ENCODE measurements at places on chromosomes 7 and 10.

DNA sequence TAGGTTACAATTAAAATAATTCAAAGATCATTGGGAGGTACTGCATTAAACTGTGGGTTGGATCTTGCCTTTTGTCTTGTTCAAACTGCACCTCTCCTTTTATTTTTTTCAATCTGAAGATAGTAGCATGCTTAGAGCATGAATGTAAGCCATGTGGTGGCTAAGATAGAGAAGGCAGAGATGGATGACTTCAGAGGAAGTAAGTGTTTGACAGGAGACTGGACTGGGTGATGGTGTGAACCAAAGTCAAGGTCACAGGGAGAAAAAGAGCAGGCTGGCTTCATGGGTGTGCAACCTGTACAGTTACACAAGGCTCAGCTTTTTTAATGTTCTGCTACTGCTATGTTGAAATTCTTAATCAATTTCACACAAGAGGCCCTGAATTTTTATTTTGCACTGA, 85.6 kb downstream of the ZEB1 start:
- DNase-seq: no peak

DNA sequence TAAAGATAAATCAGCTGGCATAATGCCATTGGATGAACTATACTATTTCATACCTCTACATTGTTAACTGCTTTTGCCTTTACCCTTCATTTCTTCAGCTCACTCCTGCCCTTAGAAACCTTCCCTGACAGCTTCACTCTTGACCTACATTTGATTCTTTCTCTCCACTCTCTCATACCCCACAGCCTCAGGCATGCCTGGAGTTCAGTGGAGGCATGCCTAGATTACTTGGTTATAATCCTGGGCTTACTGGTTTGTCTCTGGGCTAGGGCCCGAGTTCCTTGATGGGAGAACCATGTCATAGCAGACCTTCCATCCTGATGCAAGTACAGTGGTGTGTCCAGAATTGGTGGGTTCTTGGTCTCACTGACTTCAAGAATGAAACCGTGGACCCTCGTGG, 8.4 kb upstream of the CDHR3 start:
- no peak for DNase-seq

DNA sequence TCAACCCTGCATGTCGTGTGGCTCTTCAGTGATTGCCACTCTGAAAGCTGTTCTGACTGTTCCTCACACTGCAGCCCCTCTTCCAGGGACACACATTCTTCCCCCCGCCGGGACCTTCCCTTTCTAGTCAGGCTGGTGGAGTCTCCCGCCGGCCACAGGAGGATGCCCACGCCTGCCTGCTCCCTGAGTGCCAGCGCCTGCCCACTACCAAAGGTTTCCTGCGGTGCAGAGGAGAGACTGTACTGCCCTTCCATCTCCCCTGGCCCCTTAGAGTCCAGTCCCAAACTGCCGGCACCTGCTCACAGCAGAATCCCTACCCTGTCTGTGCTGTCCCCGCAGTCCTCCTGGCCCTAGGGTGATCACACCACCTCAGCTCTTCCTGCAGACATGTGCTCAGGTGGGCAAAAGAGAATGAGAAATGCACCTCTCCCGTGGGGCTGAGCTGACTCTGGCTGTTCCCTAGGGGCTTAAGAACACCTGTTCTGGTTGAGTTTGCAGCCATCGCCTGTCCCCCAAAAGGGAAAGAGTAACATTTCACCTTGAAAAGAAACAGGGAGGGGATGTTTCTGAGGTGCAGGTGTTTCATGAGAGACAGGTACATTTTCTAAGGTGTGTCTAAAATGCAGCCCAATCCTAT, 1.4 kb downstream of the PODXL start:
- DNase-seq: no peak

DNA sequence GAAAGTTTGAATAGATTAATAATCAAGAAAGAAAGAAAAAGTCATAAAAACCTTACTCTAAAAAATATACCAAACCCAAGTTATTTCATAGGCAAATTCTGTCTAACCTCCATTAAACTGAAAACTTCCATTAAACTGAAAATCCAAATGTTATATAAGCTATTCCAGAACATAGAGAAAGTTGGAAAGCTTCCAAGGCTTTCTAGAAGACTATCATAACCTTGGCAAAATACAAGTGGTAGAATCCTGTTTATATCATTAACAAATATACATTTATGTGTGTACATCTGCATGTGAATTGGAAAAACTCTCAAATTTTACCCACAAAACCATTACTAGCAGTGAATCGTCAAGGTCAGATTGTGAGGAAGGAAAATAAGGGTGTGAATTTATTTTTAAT, 23.9 kb downstream of the TEX36 start:
- DNase-seq: no peak

GRCh38 chr10:63115732-63116383, 17.3 kb upstream of the NRBF2 start:
- DNase-seq: no peak

DNA sequence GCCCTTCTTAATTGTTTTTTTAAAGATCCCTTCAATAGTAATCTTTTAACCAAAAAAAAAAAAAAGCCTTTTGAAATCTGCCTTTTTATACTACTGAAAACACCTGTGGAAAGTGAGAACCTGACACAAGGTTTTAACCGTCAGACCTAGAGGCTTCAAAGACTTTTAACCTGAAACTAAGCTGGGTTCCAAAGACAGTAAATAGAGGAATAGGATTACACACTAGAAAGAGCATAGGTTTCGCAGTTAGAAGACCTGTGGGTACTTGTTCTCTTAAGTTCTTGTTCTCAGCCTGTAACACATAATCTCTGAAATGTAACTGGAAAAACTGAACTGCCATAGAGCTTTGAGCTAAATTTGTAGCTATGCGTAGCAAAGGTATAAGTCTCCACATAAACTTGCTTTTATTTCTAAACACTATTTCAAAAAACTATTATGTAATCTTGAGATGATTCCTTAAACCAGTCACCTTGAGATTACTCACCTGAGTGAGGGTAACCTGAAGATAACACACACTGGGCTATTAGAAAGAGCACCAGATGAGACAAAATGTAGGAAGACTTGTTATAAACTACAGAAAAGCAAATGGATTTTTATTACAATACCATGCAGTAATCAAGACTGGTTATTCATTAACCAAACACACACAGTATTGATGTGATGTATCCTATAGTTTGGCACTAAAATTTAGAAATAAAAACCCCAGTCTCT, 196.6 kb upstream of the FRMD4A start:
- DNase-seq: no peak

DNA sequence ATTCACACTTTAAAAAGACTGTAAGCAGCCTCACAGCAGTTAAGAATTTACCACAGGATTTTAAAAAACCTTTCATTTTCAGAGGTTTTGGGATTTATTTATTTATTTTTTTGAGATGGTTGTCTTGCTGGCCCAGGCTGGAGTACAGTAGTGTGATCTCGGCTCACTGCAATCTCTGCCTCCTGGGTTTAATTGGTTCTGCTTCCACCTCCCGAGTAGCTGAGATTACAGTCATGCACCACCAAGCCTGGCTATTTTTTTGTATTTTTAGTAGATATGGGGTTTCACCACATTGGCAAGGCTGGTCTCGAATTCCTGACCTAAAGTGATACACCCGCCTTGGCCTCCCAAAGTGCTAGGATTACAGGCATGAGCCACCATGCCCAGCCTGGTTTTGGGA, 19.1 kb downstream of the MINDY4 start:
- DNase-seq: no peak

DNA sequence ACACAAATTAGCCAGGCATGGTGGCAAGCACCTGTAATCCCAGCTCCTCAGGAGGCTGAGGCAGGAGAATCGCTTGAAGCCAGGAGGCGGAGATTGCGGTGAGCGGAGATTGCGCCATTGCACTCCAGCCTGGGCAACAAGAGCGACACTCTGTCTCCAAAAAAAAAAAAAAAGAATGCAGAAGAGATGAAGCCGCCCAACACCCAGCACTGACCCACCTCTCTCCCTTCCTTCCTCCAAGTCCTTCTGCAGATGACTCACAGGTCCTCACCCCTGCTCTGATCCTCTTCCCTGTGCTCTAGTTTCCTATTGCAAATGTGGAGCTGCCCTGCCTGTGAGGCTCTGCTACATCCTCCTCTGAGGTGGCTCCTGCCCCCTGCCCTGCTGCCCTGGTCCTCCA, 22.0 kb upstream of the OPALIN start:
- no peak for DNase-seq

GRCh38 chr7:8065356-8065813, 96.8 kb downstream of the GLCCI1 start:
- no peak for DNase-seq

- no peak for DNase-seq
Measured at GRCh38 chr7:33965183-33965744, 59.9 kb downstream of the BMPER start.

GRCh38 chr7:25249772-25250171, 21.5 kb upstream of the NPVF start:
- DNase-seq: no peak

GRCh38 chr7:159108491-159108890, 36.2 kb downstream of the VIPR2 start:
- no peak for DNase-seq

- no peak for DNase-seq
Measured at GRCh38 chr7:79806161-79806734, 328.4 kb upstream of the GNAI1 start.

- DNase-seq: no peak
Measured at GRCh38 chr10:124921261-124921660, 20.7 kb upstream of the ZRANB1 start.

GRCh38 chr10:56096226-56096517, 264.9 kb downstream of the ZWINT start:
- no peak for DNase-seq

DNA sequence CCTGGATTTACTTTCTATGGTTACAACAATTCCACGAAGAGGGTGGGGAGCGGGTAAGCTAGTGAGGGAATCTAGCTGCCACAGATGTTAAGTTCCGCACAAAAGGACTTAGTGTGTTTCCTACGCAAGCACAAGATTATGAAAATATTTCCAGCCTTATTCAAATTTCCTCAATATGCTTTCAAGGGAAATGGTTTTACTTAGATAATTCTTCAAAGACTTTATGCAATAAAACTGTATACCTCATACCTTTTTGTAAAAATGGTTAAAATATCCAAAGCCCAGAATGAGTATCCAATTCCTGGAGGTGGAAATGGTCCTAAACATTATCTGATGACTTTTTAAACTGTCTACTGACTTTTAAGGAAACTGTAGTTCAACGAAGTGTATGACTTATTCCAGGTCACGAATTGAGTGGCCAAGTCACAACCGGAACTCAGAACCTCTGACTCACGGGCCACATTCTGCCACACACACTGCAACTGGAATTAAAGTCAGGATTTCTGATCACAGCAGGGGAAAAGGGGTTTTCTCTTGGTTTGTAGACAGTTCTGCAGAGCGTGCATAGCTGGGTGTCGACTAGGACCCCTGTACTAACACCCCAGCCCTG, 20.2 kb upstream of the INSIG1 start:
- no peak for DNase-seq

DNA sequence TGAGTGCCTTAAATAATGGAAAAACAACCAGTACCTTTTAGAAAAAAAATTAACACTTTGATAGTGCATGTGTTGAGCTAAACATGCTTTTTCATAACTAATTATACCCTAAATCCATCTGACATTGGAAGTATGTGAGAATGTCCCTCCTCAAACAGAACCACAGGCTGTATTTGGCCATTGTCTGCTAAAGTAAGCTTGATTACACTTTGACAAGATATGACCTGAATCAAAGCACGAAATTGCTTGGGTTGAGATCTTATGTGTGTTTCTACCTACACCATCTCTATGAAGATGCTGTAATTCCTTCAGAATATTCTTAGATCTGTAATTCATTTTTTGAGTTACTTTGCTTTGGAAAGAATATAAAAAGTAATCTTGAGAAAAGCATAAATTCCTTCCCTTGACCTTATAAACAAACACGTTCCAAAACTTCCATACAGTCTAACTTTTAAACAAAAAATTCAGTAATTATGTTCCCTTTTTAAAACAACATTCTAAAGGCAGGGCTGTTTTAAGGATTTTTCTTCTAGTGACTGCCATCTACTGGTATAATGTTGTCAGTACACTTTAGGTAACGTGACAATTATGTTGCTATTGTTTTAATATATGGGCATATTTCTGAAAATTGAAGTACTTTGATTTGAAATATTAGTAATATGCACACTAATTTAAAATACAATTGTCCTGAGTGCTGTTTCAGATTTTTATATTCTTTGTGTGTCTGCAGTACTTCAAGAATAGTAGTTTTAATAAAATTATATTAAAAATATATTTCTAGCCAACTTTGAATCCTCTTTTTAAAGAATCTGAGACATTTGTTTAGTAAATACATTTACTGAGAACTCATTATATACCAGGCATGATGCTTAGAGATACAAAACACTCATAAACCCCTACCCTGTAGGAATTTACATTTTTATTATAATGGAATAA, 20.9 kb downstream of the CD36 start:
- no peak for DNase-seq

- no peak for DNase-seq
Measured at GRCh38 chr7:13055732-13056368, 368.4 kb downstream of the ARL4A start.

GRCh38 chr7:38276096-38276877, 2.9 kb upstream of the TARP start:
- no peak for DNase-seq

DNA sequence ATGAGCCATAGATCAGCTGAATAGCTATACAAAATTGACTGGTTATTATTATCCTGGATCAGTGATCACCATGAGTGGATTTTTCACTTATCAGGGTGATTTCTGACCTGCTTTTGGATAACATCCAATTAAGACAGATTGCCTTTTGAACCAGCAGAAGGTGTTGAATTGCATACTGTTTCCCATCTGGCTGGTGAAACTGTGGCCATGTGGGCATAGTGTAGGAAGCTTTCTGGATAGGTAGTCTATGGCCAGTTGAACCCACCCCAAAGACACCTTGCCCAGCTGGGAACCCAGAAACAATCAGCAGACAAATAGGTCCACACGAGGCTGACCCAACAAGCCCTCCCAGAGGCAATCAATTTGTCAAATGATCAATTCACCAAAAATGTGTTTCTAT, 29.3 kb downstream of the DNAJC12 start:
- no peak for DNase-seq

- DNase-seq: no peak
Measured at GRCh38 chr7:152338561-152338960, 97.2 kb downstream of the KMT2C start.

DNA sequence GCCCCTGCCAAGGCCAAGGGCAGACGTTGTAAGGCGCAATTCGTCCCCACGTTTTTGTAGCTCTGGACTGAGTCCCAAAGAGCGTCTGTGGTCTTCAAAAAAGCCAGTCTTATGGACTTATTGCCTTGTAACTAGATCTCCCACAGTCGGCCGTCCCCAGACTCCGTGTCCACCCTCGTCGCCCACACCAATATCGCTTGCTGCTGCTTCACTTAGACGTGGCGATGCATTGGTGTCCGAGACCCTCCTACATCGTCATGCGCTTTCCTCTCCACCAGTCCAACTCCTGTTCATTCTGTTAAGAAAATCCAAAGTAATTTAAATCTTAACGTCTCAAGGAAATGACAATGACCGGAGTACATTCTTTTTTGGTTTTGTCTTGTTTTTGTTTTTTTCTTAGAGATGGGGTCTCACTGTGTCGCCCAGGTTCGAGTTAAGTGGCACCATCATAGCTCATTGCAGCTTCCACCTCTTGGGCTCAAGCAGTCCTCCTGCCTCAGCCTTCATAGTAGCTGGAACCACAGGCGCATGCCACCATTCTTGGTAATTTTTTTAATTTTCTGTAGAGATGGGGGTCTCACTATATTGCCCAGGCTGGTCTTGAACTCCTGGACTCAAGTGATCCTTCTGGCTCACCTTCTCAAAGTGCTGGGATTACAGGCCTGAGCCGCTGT, 851 bp downstream of the KIFBP start:
- DNase-seq: no peak

Data from stimulated activated CD8-positive, alpha-beta memory T cell treated with anti-CD3 and anti-CD28 coated beads, Interleukin-12 subunit alpha, Interleukin-12 subunit beta, amount 100 ng/mL, for 1 hour (primary cell).